ENCODE measurements at places on chromosomes 1 and 21.

DNA sequence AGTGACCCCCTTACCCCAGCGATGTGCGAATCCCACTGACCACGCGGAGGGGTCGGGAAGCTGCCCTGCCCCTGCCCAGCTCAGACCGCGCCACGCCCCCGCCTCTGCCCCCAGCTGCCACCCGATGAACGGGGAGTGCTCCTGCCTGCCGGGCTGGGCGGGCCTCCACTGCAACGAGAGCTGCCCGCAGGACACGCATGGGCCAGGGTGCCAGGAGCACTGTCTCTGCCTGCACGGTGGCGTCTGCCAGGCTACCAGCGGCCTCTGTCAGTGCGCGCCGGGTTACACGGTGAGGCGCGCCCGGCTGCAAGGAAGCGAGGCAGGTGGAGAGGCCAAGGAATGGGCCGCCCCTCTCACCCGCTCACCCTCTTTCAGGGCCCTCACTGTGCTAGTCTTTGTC is 11.9 kb upstream of the LRRC71 start:
- no peak for DNase-seq

- no peak for DNase-seq
Measured at GRCh38 chr1:54307305-54307704, 98.9 kb downstream of the SSBP3 start.

DNA sequence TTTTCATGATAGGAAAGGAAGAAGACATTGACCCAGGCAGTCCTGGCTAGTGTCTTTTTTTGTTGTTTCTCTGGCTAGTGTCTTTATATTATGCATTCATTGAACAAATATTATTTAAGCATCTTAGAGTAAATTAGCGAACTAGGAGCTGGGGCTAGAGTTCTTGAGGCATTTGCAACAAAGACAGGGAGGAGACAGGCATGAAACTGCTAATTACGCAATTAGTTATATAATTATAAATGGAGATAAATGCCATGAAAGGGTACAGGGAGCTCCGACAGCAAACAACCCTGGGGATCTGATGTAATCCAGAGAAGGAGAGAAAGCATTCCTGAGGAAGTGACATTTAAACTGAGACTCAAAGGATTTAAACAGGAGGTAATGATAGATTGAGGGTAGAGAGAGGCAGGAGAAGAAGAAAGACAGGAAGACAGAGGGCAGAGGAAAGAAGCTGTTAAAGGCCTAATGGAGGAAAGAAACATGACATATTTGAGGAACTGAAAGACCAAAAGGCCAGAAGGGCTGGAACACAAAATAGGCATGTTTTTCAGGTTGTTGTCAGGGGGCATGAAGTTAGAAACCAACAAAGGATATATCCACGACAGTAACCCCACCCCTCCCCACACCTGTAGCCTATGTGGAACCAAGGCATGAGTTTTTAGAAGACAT is 99.5 kb upstream of the GJB5 start:
- no peak for DNase-seq

- DNase-seq: peak; percentile 40
Measured at GRCh38 chr1:109821221-109821669, 57.5 kb upstream of the EPS8L3 start.

DNA sequence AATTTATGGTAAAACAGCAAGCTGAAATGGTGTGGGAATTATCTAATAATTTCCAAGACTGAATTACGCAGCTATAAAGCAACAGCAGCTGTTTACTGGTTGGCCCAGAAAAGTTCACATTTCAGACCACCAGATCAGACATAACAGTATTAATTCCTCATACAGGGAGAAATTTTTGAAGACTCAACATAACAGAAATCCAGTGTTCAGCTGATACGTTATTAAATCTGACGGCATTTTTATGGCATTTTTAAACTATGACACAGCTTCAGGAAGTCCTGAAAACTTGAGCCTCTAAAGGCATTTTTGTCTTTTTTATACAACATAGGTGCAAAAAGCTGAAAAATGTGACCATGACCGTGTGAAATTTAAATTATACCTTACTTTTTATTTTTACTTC is 91.2 kb downstream of the APP start:
- no peak for DNase-seq

DNA sequence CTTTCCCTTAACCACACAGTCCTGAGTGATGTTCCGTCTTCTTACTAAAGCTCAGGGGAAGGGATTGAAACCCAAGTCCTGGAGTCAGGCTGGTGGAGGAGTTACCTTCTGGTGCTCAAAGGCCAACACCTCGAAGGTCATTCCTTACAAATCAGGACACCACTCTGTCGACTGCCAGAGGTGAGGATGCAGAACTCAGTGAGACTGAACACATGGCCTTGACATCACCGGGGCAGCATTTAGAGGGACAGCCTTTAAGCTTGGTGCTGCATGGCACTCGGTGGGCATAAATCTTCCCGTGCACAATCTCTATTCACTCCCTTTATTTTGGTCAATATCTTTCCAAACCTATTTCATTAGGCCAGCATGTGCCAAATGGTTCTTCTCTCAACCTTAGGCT is 130.9 kb downstream of the ASTN1 start:
- no peak for DNase-seq

DNA sequence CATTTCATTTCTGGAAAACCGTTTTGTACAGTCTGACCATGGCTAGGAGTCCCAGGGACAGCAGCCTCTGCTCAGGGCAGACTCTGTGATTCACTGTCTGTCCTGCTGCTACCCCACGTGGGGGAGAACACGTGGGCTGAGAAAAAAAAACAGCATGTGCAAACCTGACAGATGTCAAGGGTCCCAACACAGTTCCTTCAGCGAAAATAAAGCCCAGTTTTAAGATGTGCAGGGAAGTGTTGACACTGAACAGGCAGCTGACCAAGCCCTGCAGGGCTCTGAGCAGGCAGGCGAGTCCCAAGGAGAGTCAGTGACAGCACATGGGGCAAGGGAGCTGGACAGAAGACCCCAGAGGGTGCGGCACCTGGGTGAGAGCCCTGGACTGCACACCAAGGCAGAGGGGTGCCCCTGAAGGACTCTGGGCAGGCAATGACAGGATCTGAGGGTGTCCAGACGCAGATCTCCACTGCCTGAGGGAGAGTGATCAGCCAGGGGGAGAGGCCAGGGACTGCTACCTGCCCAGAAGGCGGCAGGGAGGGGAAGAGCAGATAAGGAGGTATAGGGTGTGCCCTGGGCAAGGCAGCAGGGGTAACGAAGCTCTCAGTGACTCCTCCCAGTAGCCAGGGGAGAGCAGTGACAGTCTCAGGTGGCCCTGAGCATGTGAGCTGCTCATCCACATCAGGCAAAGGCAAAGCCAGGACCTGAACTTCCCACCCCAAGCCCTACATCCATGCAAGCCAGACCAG is 5.1 kb upstream of the SPATC1L start:
- DNase-seq: no peak

Data from K562 (cell line).